Fibroblast of pulmonary artery (primary cell): ENCODE measurements at places on chromosomes 5 and 9.

- no peak for DNase-seq
Observed at GRCh38 chr5:52740007-52740406, 47.7 kb upstream of the ITGA1 start.

DNA sequence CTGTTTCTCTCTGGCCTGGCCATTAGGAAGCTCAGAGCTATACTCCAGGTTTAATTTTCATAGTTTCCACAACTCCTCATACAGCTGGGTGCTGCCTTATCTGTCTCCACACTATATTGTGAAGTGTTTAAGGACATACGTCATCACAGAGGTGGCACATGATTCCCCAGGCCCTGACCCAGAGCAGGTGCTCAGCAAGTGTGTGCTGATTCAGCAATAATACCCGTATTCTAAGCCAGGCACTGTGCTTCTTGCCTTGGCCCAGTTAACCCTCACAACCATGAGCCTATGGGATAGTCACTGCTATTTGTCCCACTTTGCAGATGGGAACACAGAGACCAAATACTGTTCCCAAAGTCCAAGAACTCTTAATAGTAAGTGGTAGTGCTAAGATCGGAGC is 93.5 kb upstream of the SMIM23 start:
- DNase-seq, result no peak

DNA sequence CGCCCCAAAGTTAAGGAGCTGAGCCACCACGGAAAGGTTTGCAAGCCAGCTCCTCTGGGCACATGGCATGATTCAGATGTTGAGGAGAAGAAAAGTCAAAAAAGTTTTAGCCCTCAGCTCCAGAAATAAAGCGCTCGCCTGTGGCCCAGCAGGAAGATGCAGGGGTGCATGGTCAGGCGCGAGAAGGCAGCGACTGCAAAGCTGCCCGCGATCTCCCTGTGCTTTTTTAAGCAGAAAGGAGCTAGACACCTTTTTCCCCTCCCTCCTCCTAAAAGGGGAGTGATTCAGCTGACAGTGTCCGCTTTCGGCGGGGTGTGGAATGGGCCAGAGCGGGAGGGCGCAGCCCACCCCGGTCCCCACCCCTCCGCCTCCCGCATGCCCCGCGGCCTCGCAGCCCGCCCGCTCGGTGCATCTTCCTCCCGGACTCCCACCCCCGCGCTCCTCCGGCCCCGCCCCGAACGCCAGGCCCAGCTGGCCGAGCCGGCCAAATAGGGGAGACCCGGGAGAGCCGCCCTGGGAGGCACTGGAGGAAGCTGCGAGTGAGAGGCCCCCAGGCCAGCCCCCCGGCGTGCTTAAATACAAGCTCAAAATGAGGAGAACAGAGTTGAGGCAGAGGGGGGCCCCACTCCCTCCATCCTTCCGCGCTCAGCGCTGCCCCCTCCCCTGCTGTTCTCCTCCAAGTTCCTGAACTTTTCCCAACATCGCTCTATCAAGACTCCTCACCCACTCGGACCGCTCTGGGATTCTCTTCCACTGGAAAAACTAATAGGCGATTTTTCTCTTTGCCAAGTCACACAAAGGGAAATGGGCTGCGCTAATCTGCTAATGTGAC is at the start of gene ADAMTS12:
Gene ADAMTS12 (minus strand): TSS at position 203 of the 832 bp plus-strand sequence. CDS start 134 bp downstream, at position 69.
- DNase-seq, result peak; percentile 68

GRCh38 chr9:617445-618085 is 223.9 kb upstream of the DMRT1 start:
- DNase-seq, result no peak

- no peak for DNase-seq
Observed at GRCh38 chr9:135512904-135513303, 8.3 kb upstream of the LCN1 start.

DNA sequence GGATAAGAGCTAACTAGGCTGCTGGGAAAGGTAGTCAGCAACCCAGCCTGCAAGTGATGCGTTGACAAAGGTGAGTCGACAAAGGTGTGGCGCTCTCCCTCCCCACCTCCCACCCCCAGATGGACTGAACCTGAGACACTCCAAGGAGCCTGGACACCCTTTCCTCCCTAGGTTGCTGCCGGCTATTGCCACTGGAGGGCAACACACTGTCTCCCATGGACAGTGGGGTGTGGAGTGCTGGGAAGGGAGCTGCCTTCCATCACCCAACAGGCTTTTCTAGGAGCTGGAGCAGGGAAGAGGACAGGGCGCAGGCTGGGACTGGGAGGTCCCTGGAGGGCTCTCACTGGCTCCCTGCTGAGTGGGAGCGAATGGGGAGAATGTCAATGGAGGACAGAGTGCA is 75.4 kb upstream of the ARAP3 start:
- peak; percentile 61 for DNase-seq

DNA sequence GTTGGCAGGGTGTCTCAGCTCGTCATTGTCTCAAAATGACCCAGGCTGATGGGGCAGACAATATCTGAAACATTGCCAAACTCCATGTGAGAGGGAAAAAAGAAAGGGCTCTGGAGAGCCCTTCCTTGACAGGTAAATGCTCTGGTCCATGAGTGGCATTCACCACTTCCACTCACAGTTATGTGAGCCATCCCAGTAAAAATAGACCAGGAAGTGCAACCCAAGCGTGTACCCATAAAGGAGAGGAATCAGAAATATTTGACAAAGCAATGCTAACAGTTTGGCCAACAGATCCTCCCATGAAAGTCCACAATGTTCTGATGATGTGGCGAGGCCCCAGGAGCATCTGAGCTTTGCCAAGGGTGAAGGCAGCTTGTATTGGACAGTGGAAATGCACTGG is 49.4 kb downstream of the ASTN2 start:
- no peak for DNase-seq

DNA sequence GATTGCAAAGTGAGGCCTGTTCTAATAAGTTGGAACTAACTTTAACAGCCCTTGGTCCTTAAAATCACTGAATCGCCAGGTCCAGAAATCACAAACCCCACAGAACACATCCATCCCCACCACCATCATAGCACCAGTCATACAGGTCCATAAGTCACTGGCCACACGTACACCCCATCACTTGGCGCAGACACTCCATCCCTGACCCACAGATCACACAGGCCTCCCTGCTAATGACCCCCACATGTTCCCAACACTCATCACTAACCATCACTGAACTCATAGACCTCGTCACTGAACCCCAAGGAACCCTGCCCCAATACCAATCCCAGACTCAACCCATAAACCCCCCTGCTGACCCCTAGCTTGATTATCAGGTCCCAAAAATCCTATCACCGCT is 41.2 kb upstream of the ZNF300 start:
- peak; percentile 9 for DNase-seq

- DNase-seq, result no peak
Observed at GRCh38 chr5:135825373-135826220, 8.9 kb upstream of the SLC25A48 start.

GRCh38 chr5:58410441-58410840 is 49.4 kb downstream of the PLK2 start:
- peak; percentile 90 for DNase-seq

DNA sequence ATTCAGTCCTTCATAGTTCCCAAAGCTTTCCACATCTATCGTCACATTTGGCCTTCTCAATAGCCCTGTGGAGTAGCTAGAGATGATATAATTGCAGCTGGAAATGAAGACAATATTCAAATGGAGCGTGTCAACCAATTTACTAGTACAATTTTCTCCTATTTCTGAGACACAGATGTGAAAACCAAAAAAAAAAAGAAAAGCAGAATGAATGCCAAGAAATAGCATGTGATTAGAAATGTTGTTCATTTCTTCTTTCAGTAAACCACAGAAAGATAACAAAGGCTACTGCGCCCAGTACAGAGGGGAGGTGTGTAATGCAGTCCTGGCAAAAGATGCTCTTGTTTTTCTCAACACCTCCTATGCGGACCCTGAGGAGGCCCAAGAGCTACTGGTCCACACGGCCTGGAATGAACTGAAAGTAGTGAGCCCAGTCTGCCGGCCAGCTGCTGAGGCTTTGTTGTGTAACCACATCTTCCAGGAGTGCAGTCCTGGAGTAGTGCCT is 99.0 kb downstream of the MUSK start:
- peak; percentile 96 for DNase-seq

DNA sequence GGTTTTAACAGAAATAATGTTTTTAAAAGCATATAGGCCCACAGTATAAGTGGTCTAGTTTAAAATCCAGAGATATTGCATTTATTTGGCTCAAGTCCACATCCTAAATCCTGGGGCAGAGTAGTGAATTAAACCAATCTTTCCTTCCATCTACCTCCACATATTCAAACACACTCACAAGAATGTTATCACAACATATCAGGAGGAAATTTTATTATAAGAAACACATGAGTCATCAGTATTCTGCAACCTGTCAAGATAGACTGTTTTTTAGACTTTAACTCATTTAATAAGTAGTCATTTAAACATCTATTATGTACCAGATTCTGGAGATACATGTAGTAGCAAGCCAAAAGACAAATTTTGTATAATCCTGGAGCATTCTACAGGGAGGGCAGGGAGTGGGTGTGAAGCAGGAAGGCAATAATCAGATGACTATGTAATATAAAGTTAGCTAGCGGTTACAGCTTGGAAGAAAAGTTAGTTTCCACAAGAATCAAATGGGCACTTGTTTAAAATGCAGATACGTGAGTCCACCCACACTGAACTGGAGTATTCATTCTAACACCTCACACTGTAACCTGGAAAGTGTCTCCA is 187.3 kb upstream of the PIK3R1 start:
- DNase-seq, result no peak

DNA sequence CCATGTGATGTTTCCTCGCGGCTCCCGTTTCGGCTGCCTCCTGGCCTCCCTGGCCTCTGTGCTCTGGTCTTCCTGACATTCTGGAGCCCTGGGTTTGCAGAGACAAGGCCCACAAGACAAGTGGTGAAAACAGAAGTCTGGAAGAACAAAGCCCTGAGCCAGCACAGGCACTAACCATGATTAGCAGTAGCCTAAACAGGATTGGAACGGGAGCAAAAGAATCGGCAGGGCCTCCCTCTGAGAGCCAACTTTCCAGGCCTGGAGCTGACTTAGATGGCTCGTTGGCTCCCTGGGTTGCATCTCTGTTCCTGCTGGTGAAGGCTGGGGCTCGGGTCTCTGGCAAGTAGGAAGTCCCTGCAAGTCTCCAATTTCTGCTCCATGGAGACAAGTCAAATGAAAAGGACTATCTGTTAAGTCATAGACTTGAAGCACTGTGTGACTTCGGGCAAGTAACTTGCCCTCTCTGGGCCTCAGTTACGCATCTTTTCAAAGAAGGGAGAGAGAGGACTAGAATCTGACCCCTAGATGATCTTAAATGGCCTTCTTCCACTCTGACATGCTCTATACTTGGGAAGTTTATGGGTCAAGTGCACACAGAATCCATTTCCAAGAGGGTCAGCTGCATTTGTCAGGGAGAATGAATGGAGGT is 3.3 kb downstream of the COL27A1 start:
- DNase-seq, result no peak

DNA sequence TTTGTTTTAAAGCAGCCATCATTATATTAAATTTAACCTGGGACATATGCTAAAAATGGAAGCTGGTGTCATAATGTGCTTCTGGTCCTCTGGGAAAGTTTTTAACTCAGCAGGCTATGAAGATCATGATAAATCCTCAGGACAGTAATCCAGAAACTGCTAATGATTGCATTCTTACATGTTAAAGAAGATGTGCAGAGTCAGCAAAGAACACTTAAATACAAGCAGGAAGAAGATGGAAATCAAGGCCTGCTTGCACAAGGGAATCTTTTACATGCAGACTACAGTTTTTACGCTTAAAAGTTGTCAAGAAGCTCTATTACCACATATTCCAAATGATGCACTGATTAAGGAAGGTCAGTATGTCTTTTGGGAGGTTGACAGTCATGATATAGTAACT is 246.0 kb upstream of the PTPRD start:
- DNase-seq, result no peak

DNA sequence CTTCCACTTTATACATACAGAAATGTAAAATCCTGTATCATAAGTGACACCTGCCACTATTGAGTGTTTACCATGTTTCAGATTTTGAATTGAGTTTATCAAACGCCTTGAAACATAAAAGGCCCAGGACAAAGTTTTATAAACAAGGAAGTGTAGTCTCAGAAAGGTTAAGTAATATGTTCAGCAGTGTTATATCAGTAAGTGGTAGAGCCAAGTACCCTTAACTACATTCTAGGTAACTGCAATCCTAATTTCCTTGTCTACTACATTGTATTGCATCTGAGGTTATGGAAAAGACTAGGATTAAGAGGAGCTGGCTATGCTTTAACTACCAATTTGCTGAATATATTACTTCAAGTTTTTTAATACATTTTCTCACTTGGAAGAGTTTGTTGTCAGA is 641.6 kb downstream of the LRRC70 start:
- no peak for DNase-seq

- DNase-seq, result no peak
Observed at GRCh38 chr9:38359297-38359653, 33.2 kb upstream of the ALDH1B1 start.

DNA sequence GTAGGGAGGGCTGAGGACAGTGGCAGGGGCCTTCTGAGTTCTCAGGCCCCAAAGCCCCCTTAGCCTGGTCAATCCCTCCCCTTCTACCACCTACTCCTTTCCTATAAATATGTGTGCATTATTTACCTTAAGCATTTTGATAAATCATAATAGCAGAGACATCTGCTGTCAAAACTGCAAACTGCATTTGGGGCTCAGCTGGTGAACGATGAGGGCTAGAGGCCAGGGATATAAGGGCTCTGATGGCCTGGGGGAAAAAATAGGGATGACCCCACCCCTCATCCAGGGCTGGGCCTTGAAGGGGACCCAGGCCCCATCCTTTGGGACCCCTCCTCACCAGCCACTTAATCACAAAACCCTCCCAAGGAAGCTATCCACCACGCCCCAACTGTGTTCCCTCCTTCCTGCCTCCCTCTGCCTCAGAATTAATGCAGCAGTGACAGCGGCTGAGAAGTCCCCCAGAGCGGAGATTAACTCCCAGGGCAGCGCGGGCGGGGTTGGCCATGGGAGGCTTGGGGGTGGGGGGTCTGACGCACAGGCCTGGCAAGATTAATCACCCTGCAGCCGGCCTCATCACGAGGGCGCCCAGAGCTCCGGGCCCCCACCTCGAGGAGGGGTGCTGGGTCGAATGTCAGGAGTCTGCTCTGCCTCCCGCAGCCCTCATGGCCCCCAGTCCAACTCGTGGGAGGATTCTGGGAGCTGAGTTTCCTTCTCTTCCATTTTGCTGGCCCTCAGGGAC is 42.1 kb downstream of the CXXC5 start:
- peak; percentile 63 for DNase-seq

DNA sequence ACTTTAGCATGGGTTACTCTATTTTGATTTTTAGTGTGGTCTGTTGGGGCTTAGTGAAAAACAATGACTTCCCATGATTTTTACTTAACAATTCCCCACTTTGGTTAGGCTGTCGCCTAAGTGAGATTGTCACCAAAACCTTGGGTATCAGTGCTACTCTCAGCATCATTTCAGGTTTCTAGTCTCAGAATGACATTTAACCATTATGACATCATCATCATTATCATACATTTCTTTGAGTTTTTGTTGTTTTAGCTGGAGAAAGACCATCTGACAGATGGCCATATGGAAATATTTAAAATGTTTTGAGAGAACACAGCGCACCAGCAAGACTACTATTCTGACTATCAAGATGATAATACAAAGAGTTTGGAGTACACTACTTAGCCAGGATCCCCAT is 551.0 kb upstream of the PTPRD start:
- DNase-seq, result no peak
